ENCODE measurements at places on chromosomes 13 and 19. TPM values are rescaled to one million over a fixed set of nuclear protein-coding genes. Genes with fewer than 3 reads are reported as not detected.

GRCh38 chr19:46404753-46405468 is 8.5 kb downstream of the CCDC8 start:
- no peak overlapping the region for H3K27ac ChIP-seq
- H3K36me3 ChIP-seq = no peaks in the 10 kb centered on the region

GRCh38 chr13:46934749-46935148 is 37.9 kb upstream of the HTR2A start:
- DNase-seq = no peak
- no peaks in the 10 kb centered on the region for H3K27me3 ChIP-seq
- no peaks in the 10 kb centered on the region for H3K4me1 ChIP-seq
- no peak overlapping the region for H3K4me3 ChIP-seq
- H3K36me3 ChIP-seq = no peaks in the 10 kb centered on the region
- H3K27ac ChIP-seq = no peak overlapping the region

DNA sequence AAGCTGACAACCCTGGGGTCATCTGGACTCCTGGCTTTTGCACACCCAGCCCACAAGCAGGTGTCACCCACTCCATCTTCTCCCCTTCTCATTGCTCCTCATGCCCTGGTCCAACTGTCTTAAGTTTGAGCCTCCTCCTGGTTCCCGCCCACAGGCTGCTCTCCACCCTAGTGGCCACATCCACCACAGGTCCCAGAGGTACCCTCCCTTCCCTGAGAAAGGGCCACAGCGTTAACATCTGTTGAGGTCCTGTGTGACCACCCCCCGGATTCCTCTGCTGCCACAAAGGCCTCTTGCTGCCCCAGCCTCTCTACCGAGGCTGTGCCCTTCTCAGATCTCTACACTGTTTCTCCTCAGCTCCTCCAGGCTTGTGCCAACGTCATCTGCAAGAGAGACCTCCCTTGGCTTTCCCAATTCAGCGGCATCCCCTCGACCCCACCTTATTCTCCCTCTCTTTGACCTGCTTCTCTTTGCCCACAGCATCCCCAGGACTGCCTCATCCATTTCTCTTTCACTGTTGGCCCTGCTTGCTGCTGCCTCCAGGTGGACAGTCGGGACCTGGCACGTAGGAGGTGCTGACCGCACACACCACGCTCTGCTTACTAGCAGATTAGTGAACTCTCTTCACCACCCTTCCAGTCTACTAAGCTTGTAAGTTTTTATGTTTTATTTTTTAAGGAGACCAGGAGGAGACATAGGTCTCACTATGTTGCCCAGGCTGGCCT is 33.3 kb downstream of the SUGP2 start:
- H3K4me3 ChIP-seq = no peak overlapping the region
- H3K4me1 ChIP-seq = peaks cover 12% of the 10 kb centered on the region
- no peaks in the 10 kb centered on the region for H3K27me3 ChIP-seq
- peaks cover 19% of the 10 kb centered on the region for H3K36me3 ChIP-seq

- H3K27me3 ChIP-seq = no peaks in the 10 kb centered on the region
- H3K4me3 ChIP-seq = no peak overlapping the region
- DNase-seq = no peak
Measured at GRCh38 chr13:46720189-46720588, 76.8 kb downstream of the ESD start.

GRCh38 chr13:113145911-113146598 is 12.4 kb upstream of the PROZ start:
- no peak overlapping the region for H3K4me3 ChIP-seq
- H3K36me3 ChIP-seq = no peaks in the 10 kb centered on the region
- no peaks in the 10 kb centered on the region for H3K4me1 ChIP-seq
- no peak for DNase-seq

DNA sequence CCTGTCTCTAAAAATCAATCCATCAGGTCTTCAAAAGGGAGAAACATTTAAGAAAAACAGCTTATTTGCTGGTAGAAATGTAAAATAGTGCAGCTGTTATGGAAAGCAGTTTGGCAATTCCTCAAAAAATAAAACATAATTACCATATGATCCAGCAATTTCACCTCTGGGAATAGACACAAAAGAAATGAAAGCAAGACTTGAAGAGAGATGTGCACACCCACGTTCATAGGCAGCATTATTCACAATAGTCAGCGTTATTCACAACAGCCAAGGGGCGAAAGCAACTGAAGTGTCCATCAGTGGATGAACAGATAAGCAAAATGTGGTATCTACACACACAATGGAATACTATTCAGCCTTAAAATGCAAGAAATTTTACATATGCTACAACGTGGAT is 45.1 kb upstream of the DOCK9 start:
- H3K36me3 ChIP-seq = no peaks in the 10 kb centered on the region
- peaks cover 10% of the 10 kb centered on the region for H3K4me1 ChIP-seq
- DNase-seq = no peak
- no peak overlapping the region for H3K4me3 ChIP-seq

DNA sequence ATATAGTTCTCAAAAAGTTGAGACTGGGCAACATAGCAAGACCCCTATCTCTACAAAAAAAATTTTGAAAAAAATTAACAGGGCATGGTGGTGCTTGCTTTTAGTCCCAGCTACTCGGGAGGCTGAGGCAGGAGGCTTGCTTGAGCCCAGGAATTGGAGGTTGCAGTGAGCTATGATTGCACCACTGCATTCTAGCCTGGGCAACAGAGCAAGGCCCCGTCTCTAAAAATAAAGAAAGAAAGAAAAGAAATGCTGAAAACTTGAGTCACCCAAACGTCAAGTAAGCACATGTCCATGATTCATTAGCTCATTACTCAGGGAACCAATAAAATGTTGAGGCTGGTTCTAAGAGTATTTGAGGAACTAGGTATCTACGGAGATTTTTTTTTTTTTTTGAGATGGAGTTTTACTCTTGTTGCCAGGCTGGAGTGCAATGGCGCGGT is 33.9 kb upstream of the SEMA6B start:
- no peaks in the 10 kb centered on the region for H3K4me1 ChIP-seq
- H3K27me3 ChIP-seq = no peaks in the 10 kb centered on the region
- H3K4me3 ChIP-seq = no peak overlapping the region
- no peak overlapping the region for H3K27ac ChIP-seq
- DNase-seq = no peak
- H3K36me3 ChIP-seq = no peaks in the 10 kb centered on the region

The SULT2B1 gene
- total RNA-seq = not detected

The LYPD5 gene
- 0.80 TPM for total RNA-seq

The MATK gene
- 27.6 TPM for total RNA-seq

The LILRA1 gene
- total RNA-seq = not detected

Data from CD8-positive, alpha-beta memory T cell (primary cell).